Activated CD8-positive, alpha-beta T cell treated with anti-CD3 and anti-CD28 coated beads for 36 hours (primary cell): ENCODE measurements at places on chromosomes 7 and 10. TPM values are rescaled to one million over a fixed set of nuclear protein-coding genes. Genes with fewer than 3 reads are reported as not detected.

Gene SAMD9L
- total RNA-seq = 13.1 TPM

Gene ADRB1
- total RNA-seq = 0.40 TPM

Gene HOXA9
- total RNA-seq = not detected

Gene AMZ1
- total RNA-seq = 0.11 TPM

Gene CPA4
- total RNA-seq = not detected

Gene VSTM2A
- not detected for total RNA-seq

DNA sequence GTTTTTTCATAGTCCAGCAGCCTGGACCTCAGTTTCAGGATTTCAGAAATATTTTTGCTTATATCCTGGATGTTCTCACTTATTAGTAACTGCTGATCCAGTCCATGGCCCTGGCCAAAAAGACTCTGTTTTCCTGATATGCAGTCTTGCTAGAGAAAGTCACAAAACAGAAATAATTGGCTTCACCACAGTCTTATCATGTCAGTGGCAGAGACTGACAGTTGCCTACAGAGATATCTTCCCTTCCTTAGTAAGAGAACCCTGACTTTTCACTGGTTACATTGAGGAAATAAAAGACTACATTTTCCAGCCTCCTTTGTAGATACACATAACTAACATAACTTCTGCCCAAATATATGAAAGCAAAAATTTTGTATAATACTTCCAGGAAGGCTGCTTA lies 56.6 kb downstream of the AHR start:
- no peak for DNase-seq

GRCh38 chr7:114533131-114533530 lies 118.5 kb downstream of the FOXP2 start:
- DNase-seq = no peak

- no peak for DNase-seq
Observed at GRCh38 chr7:85392326-85392725, 205.5 kb upstream of the SEMA3D start.

DNA sequence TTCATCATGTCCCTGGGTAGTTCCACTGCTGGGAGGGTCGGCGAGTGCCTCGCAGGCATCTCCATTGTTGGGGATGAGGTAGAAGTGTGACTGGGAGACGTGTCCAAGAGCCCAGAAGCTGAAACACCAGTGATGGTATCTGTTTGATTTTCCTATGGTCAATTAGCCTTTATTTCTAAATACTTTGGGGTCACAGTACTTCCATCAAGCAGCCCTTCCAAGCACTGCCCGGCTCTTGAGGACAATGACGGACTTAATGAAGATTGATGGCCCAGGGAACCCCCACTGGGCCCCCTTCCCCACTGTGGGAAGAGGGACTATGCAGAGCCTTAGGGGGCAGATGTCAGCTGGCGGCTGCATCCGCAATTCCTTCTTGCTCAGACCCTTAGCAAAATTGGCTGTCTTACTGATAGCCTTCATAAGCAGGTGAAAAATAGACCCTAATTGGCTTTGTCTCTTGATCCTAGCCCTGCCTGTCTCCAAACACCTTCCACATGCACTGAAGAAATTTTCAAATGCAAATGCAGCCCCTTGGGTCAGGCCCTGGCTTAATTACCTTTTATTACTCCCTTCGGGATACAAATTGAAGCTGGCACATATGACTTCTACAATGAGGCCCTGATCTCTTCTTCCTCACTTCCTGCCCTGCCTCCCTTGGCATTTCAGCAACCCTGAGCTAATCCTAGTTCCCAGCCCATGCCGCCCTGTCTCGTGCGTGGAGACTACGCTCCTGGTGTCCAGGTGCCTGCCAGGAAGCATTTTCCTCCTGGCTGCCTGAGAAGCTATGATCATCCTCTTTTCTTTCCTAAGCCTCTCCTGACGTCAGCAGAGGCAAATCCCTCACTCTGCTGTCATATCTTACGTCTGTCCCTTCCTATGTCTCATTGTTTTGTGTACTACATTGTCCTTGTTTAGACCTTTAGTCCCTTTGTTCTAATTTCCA lies 124.5 kb upstream of the GDF10 start:
- no peak for DNase-seq

GRCh38 chr10:23158370-23158769 lies 33.7 kb upstream of the PTF1A start:
- peak; percentile 66 for DNase-seq

GRCh38 chr7:55409482-55410225 lies 44.5 kb downstream of the LANCL2 start:
- DNase-seq = no peak

- DNase-seq = no peak
Observed at GRCh38 chr10:60073781-60074656, 167.7 kb upstream of the CCDC6 start.

- DNase-seq = no peak
Observed at GRCh38 chr7:126394406-126394805, 858.3 kb downstream of the GRM8 start.

- peak; percentile 36 for DNase-seq
Observed at GRCh38 chr10:78437998-78438906, 404.6 kb downstream of the RPS24 start.

- DNase-seq = no peak
Observed at GRCh38 chr7:16353226-16353625, 68.1 kb downstream of the CRPPA start.

- no peak for DNase-seq
Observed at GRCh38 chr7:82701949-82702348, 258.4 kb upstream of the CACNA2D1 start.

DNA sequence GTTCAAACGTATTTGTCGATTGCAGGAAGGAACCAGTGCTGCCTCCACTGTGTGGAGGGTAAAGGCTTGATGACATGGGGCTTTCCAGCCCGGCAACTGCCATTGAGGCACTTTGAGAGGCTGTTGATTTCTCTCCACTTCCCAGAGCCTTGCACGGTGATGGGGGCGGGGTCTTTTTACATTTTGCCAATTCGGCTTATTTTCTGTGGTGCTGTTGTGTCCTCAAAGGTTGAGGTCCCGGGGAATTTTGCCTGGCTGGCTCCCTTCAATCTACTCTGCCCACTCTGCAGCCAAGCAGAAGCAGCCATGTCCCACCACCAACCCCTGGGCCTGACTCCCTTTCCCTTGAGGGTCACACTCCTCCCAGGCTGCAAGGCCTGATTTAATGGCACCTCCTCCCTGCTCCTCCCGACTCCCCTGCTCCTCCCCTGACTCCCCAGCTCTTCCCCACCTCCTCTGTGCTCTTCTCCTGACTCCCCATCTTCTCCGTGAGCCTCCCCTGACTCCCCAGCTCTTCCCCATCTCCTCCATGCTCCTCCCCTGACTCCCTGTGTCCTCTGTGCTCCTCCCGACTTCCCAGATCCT lies 39.0 kb downstream of the OAT start:
- no peak for DNase-seq

GRCh38 chr7:18570890-18571478 lies 75.4 kb downstream of the HDAC9 start:
- no peak for DNase-seq
